ENCODE measurements at places on chromosomes 7 and 10.

GRCh38 chr7:11315666-11316258 lies 342.1 kb downstream of the PHF14 start:
- DNase-seq: no peak

GRCh38 chr7:2843711-2844152 lies 376 bp downstream of the GNA12 start:
- no peak for DNase-seq

DNA sequence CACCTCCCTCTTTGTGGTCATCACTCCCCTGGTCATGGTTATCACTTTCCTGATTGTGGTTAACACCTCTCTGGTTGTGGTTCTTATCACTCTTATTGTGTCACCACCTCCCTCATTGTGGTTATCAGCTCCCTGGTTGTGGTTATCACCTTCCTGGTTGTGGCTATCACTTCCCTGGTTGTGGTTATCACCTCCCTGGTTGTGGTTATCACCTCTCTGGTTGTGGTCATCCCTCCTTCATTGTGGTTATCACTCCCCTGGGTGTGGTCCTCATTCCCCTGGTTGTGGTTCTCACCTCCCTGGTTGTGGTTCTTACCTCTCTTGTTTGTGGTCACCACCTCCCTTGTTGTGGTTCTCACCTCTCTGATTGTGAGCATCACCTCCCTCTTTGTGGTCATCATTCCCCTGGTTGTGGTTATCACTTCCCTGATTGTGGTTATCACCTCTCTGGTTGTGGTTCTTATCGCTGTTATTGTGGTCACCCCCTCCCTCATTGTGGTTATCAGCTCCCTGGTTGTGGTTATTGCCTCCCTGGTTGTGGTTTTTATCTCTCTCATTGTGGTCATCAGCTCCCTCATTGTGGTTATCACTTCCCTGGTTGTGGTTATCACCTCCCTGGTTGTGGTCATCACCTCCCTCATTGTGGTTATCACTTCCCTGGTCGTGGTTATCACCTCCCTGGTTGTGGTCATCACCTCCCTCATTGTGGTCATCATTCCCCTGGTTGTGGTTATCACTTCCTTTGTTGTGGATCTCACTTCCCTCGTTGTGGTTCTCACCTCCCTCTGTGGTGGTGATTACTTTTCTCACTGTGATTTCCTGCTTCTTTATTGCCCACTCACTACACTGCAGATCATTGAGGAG lies 106.7 kb downstream of the GPR26 start:
- no peak for DNase-seq

DNA sequence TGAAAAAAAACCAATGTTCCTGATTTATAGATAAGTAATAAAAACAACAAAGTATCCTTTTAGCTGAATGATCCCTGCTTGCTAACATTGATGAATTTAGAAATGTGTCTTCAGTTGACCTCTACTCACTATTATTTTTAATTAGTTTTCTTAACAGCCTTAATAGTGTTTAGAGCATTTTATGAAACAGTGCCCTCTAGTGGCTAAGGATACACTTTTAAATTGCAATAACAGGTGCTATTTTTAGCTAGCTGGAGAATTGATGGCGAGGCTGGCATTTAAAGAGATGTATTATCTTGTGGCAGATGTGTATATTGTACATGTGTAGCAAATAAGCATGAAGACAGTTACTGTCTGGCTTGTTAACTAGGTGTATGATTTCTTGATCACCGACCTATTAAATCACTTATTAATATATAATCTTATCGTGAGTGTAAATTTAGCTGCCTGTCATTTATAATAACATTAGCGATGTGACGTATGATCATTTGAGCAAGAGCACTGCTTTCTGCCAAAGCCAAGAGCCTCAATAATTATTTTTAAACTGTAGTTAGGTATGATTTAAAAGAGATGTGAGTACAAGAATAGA lies 451.9 kb downstream of the DPP6 start:
- DNase-seq: peak; percentile 16

DNA sequence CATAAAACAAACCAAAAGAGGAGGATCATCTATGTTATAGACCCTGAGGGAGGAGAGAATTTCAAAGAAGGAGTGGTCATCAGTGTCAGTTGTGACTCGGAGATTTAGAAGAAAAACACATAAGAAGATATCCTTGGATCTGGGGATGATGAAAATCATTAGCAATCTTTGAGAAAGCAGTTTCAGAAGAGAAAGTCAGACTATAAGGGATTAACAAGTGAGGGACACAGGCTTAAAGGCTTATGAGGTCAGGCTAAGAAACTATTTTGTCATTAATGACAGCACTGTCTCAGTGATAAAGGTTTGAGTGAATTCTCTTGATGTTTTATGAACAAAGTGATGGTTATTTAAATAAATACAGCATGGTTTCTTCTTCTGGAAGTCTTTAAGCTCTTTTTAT lies 6.1 kb upstream of the GPR85 start:
- no peak for DNase-seq

DNA sequence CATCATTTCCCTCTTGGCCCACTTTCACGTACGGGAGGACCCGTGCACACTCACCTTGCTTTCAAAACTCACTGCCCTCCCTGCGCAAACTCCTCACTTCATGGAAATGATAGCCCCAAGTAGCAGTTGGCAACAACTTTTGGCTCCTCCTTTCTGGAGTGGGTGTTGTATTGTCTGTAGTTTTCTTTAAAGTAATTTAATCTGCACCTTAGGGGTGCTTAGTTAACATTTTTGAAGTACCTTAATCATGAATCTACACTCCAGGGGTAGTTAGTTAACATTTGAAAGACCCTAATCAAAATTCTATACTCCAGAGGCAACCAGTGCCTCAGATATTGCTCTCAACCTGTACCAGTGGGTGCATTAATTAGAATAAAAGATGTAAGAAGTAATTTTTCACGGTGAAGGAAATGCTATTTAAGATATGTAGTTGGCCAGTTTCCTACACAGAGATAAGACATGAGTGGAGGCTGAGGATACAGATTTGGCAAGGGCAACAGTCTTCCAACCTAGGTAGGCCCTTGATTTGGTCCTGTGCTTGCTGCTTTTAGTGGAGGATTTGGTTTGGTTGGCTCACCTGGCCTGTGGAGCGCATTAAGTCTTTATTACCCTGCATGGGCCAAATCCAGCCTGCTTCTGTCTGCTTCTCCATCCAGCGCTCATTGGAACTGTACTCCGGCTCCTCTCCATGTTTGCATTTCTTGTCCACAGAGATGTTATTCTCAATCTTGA lies 93.0 kb downstream of the EXOC4 start:
- no peak for DNase-seq

GRCh38 chr7:55105952-55106351 lies 87.1 kb downstream of the EGFR start:
- DNase-seq: no peak

DNA sequence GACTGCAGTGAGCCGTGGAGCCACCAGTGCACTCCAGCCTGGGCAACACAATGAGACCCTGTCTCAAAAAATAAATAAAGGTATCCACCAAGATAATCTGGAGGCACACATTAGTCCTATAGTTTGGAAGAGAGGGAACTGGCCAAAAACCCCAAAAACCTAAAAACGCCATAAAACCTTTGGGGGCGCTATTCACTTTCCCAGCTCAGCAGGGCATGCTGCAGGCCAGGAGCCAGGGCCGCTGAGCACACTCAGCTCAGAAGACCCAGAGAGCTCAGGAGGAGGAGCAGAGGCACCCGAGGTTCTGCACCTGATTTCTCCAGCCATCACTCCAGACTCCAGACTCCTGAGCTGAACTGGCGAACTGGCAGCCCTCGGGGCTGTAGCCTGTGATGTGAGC lies 167.2 kb upstream of the IMMP2L start:
- DNase-seq: no peak

GRCh38 chr7:3260401-3260715 lies 40.7 kb upstream of the SDK1 start:
- no peak for DNase-seq

Measured in NCI-H2171 (cell line).